ENCODE measurements at places on chromosomes 13 and 19.

DNA sequence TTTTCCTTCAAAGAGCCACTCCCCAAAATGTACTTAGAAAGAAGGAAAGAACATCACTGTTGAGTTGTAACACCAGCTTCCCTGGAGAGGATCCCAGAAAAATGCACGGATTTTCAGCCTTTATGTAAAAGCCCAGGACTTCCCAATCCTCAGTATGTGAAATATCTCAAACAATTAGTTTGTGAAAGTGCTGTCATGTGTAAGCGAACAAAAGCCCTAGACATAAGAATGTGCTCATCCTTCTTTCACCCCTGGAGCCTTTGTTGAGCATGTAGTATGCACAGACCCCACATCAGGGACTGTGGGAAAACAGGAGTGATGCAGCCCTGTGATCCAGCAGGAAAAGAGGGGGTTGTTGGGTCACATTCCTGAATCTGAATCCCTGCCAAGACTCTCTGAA lies 441.4 kb upstream of the ZNF507 start:
- no peak for DNase-seq

- no peak for DNase-seq
Measured at GRCh38 chr19:47095476-47096099, 18.0 kb downstream of the ZC3H4 start.

DNA sequence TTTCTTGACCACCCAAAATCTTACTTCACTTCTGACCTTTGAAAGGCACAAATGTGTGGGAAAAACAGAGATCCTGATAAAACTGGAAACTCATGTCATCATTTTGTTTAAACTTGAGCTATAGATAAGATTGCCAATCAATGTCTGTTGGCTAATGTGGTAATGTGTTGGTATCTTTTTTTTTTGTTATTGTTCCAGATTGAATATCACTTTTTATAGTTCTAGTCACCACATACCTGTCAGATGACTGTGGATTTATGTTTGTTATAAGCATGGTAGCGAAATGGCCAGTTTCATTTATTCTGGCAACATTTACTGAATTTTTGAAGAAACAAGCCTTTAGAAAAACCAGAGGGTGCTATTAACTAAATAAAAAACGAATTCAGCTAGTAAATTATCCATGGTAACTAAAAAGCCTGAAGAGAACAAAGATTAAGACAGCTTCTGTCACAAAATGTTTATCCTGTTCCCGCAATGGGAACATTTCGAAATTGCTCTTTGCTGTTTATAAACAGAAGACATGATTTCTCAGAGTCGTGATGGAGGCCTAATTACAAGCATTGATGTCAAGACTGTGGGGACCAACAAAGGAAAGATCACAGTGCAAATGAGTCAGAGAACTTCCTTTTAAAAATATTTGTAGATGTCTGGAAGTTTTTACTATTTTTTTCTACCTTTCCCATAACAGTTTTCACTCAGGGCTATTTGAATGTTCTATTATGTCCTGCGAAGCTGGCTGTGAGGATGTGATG lies 82.9 kb upstream of the POSTN start:
- DNase-seq = peak; percentile 38

- DNase-seq = no peak
Measured at GRCh38 chr13:40273253-40274025, 393.0 kb downstream of the FOXO1 start.

GRCh38 chr13:39930544-39931444 lies 275.3 kb downstream of the COG6 start:
- DNase-seq = no peak

GRCh38 chr13:95176611-95177259 lies 124.5 kb downstream of the ABCC4 start:
- DNase-seq = no peak

- no peak for DNase-seq
Measured at GRCh38 chr13:106417467-106418110, 117.9 kb downstream of the EFNB2 start.

DNA sequence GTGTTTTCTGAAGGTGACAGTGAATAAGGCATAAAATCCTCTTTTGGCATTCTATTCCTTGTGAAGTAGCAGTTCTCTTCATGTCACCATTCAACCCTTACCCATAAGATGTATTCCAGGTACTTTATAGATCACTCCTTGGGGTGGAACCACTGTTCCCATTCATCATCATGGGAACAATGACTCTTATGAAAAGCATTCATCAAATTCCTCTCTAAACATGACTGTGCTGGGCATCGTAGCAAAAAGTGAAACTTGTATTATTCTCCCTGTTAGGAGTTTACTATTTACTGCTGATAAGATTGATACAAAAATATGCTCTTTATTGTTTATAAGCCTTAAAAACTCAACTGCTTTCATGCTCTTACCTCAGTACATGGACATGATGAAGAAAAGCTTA lies 793.4 kb downstream of the LIG4 start:
- no peak for DNase-seq

GRCh38 chr13:27562457-27562856 lies 57.9 kb downstream of the LNX2 start:
- DNase-seq = no peak

- DNase-seq = no peak
Measured at GRCh38 chr19:48102870-48103751, 7.5 kb downstream of the PLA2G4C start.

DNA sequence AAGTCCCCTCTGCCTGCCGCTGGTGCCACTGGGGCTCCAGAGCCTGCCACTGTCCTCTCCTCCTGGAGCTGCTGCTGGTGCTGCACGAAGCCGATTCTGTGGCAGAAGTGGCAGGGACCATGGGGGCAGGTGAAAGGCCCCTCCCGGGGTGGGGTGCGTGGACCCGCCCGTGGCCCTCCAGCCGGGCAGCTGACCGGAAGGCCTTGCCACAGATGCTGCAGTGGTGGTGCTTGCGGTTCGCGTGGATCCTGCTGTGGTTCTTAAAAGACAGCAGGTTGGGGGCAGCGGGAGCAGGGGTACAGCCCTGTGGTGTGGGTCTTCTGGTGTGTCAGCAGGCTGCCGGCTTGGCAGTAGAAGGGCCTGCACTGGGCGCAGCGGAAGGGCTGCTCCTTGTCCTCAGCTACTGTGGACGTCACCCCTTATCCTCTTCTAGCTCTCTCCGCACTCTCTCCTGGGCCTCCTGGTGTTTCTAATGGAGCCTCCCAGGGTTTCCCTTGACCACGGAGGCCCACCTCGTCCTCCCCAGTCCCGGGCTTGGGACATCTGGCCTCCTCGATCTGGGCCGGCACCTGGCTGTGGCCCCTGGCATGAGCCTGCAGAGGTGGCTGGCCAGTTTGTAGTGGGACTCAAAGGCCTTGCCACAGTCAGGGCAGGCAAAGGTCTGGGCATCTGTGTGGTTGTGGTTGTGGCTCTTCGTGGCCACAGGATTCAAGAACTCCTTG lies 380.4 kb downstream of the OLFM4 start:
- no peak for DNase-seq

GRCh38 chr19:48950159-48950558 lies 4.5 kb upstream of the BAX start:
- DNase-seq = no peak

DNA sequence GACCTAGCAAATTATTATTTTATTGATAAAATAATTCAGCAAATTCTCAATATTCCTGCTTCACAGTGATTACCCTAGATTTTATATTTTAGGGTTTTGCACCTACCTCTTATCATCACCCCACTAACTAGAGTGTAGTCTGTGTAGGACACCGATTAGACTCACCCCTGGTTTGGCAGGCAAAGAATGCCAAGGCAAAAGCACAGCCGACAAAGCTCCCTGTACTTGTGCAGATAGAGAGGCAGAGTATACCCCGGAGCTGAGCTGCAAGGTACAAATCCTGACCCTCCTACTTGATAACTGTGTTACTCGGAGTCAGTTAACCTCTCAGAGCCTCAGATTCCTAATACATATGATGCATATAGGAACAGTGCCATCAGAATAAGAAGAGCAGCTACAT lies 225.7 kb downstream of the ENOX1 start:
- no peak for DNase-seq

DNA sequence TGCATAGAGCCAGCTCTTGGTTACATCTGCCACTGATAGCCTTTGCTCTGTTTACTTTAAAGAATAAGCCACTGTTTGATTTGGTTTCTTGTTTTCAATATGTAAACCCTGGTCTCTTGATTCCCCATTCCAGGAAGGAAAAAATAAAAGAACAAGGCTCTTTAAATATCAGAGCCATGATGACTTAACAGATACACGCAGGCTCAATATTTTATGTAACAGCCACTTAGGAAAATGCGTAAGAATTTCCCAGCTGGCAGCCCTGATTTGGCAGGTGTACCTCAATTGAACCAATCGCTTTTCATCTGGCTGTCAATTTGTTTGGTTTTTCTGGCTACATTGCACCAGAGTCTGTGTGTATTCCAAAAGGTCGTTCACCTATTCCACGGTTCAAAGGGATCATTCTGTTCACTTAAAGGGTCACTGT lies 65.6 kb downstream of the IRS2 start:
- no peak for DNase-seq

GRCh38 chr13:94630858-94631257 lies 29.2 kb downstream of the GPR180 start:
- DNase-seq = no peak

GRCh38 chr13:112783135-112783977 lies 93.5 kb downstream of the ATP11A start:
- peak; percentile 47 for DNase-seq

- no peak for DNase-seq
Measured at GRCh38 chr13:23867027-23867491, 22.1 kb downstream of the MIPEP start.

- no peak for DNase-seq
Measured at GRCh38 chr19:56107626-56108351, 13.3 kb downstream of the ZNF787 start.

DNA sequence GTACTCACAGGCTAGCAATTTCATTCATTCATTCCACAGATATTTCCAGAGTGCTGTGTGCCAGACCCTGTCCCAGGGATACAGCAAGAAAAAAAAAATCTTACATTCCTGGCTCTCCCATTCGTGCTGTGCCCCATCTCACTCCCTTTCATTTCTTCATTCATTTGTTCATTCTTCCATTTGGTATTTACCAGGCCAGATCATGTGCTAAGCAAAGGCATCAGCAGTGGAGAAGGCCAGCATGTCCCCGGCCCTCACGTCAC lies 2.3 kb downstream of the MAP3K10 start:
- no peak for DNase-seq

GRCh38 chr19:6472713-6473112 lies 8.6 kb downstream of the CRB3 start:
- DNase-seq = no peak

DNA sequence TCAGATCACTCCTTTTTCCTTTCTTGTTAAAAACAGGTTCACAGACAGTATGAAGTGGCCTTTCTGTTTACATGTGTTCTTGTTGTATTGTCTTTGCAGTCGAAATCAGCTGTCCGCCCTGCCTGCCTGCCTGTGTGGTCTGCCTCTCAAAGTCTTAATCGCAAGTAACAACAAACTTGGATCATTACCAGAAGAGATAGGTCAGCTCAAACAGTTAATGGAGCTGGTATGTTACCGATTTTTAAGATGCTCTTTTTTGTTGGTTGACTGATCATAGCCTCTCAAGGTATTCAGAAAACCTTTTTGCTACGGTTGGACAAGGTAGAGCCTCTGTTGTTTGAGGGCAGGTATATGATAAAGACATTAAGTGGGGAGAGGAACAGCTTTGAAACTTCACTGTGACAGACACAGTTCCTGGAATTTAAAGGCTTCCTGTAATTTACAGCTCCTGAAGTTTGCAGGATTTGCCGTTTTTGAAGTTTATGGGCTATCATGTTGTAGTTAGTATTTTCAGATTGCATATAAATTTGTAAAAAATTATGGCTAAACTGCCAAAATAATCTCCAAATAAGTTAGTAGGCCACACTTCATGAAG lies 116.1 kb downstream of the LRCH1 start:
- DNase-seq = no peak

GRCh38 chr13:94343243-94343585 lies 136.3 kb downstream of the DCT start:
- DNase-seq = no peak

- peak; percentile 4 for DNase-seq
Measured at GRCh38 chr13:32969516-32969941, 46.7 kb upstream of the KL start.

DNA sequence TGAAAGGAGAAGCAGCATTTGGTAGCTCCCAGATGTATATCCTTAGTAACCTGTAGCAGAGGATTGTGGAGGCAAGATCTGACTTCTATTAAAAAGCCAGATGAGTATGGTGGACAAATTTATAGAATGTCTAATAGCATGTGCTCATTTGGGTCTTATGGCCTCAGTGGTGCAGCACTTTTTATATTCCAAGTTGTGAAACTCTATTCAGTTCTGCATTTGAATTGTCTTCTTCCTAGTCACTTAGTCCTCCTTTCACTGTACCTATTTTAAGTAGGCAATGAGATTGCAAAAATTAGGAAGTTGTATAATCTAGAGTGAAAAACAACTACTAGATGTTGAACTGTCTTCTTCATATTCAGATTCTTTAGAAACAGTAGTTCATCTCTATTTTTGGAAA lies 412.5 kb upstream of the PCDH9 start:
- DNase-seq = no peak

DNA sequence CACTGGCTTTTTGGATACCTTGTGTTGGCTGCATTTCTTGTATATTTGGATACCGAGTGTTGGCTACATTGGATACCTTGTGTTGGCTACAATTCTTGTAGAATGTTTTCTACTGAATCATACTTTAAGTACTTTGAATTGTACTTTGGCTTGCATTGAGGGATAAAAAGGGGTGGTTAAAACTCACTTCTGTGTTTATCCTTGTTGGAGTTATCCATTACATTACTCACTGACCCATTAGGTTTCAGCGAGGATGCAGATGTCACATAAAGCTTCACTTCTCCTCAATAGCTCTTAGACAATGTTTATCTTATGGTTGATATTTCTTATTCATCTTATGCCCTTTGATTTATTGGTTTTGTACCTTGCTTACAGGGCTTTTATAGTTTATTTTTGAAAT lies 43.1 kb downstream of the PDS5B start:
- DNase-seq = no peak

DNA sequence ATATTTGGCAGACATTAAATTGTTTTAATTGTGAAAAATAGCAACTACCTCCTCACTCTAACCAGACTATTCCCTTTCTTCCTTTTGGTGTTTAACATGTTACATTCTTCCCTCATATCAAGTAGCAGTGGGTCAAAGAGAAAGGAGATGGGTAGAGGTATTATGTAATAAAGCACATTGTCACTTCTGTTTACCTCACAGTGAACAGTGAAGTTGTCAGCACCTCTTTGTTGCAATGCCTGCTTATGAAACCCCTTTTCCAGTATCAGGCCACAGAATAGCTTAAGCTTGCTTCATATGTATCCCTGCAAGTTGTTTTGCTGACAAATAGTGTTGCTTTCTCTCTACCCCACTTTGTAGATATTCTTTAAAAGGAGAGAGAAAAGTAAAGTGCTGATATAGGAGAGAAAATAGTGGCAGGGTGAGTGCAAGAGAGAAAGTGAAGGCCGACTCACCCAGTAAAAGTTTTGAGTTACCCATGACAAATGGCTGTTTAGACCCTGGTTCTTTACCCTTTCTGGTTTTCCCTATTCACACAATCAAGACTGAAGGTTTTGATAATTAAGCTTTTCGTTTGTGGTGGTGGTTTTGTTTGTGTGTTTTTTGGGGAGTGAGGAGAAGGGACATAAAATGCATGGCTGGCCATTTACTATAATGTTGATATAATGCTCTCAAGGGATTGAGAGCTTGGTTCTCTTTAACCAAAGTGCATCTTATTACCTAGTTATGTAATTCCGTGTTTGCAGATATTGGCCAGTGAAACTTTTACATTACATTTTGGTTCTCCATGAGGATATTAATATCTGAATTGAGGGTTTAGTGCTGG lies 3.7 kb downstream of the ITM2B start:
- no peak for DNase-seq

Data from AG04450 (cell line).